ENCODE measurements at places on chromosomes 7 and 10.
A peak's percentile ranks its signal among the peaks of the same experiment; 100 is the strongest.

- DNase-seq, result no peak
These were observed 117.8 kb downstream of the DYNC2I1 start for GRCh38 chr7:158973941-158974785.

DNA sequence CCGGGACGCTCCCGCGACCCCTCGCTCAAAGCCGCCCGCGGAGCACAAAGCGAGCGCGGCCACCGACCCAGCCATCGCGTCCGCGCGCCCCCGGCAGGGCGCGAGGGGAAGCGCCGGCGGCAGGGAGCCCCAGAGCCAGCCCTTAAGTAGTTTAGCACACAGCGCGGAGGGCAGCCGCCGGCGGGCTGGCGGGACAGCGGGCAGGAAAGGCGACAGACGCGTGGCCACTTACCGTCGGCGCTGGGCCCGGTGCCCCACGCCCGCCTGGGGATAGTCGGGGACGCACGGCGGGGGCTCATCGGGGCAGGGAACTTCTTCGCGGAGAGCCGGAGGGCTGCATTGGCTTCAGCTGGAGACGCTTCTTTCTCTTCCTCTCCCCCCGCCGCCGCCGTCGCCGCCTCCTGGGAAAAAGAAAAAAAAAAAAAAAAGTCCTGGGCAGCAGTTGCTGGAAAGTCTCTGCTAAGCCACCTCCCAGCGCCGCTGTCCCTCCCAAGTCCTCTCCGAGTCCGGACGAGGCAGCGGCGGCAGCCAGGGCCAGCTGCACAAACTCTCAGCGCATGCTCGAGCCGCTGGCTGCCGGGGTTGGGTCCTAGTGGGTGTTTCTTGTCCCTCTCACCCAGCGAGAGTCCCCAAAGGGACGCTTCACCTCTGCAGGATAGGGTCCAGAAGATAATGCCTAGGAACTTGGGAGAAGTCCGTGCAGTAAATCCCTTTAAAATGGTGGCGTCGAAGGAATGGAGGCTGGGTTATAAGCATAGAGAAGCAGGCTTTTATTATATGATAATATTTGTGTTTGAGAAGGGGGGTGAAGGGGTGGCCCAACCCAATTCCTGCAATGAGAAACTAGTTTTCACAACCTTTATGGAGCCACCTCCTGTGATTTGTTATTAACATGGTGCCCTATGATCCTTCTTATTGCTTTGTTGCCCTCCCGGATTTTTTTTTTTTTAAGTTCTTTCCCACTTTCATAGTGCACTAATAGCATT, at the start of gene TSPAN12:
TSS of gene TSPAN12 (minus strand) at position 557 of the 986 bp plus-strand sequence. CDS start 1,381 bp downstream, outside the sequence.
- DNase-seq, result peak; percentile 41

DNA sequence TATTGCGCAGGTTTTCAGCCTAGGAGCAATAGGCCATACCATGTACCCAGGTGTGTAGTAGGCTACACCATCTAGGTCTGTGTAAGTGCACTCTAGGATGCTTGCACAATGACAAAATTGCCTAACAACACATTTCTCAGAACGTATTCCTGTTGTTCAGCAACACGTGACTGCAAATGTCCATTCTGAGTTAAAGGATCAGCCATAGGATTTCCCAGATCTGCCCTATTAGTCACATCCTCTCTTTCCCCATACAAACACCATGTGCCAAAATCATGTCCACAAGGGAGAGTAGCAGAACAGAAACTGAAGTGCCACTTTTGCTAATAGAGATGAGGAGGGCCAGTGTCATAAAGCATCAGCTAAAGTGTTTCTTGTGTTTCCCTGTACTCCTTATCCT, 42.6 kb upstream of the AMPH start:
- no peak for DNase-seq

DNA sequence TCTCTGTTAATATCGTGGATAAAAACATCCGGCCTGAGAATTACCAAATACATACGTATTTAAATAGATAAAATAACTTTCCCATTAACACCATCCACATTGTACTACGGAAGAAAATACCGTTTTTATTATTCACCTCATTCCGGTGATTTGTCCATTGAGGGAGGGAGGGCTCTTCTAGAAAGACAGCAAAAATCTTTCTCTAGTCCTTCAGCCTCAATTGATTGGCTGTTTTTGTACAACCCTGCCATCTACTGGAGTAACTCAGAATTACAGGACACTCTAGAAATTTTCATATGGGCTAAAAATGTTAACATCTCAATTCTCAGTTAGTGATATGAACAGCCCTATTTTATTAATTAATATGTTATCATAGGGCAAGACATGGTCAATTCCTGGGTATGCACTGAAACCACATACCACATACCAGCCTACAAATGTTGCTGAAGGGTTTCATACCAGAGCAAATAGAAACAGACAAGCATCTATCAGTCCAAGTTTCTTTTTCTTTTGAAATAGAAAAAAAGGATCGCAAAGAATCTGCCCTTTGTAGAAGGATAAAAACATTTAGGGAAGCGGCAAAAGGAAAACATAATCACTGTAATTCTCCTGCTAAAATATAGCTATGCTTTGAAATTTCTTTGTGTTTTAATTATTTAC, 55.8 kb upstream of the CDCA7L start:
- no peak for DNase-seq

GRCh38 chr7:78125884-78126283, 327.3 kb downstream of the PHTF2 start:
- DNase-seq, result no peak

DNA sequence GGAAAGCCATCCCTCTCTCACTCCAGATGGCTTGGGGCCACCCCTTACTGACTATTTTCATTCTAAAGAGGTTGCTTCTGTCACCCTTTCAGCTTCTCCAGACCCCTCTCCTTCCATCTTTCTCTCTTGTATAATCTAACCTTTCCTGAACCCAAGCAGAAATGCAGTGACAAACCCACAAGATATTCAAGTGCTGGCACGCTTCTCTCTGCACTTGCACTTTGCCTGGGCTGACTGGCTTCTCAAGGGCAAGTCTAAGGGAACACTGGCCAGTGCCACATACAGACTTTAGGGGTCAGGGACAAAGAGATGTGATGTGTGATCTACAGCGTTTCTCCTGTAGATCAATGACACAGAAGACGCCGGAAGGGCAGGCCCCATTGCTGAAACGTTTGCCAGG, 150.4 kb upstream of the LANCL2 start:
- no peak for DNase-seq

DNA sequence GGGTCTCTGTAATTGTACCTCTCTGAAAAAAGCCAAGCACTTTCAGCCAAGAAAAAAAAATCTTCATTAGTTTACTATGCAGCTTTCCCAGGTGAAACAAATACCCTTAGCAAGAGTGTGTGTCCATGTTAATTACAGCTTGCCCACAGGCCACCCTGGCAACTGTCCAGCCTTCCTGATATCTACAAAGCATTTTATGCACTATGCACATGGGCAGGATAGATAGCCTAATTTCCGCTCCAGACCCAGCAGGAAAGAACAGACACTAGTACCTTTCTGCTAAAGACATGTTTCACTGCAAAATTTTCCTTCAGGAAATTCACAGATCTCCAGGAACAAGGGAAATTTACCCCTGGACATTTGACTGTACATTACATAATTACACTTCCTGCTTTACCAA, 24.4 kb downstream of the CACNA2D1 start:
- no peak for DNase-seq

DNA sequence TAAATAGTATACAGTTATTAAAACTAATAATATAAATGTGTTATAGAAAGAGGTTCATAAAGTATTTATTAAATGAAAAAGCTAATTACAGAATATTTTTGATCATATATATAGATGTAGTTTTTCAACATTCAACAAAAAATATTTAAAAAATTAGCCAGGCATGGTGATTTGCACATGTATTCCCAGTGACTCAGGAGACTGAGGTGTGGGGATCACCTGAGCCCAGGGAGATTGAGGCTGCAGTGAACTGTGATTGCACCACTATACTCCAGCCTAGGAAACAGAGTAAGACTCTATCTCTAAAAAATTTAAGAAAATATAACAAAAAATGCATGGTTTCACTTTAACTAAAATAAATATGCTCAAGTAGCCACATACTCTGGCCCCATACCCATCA, 118.0 kb upstream of the SEMA3C start:
- DNase-seq, result no peak

GRCh38 chr7:6563936-6564770, 12.9 kb upstream of the GRID2IP start:
- DNase-seq, result no peak

DNA sequence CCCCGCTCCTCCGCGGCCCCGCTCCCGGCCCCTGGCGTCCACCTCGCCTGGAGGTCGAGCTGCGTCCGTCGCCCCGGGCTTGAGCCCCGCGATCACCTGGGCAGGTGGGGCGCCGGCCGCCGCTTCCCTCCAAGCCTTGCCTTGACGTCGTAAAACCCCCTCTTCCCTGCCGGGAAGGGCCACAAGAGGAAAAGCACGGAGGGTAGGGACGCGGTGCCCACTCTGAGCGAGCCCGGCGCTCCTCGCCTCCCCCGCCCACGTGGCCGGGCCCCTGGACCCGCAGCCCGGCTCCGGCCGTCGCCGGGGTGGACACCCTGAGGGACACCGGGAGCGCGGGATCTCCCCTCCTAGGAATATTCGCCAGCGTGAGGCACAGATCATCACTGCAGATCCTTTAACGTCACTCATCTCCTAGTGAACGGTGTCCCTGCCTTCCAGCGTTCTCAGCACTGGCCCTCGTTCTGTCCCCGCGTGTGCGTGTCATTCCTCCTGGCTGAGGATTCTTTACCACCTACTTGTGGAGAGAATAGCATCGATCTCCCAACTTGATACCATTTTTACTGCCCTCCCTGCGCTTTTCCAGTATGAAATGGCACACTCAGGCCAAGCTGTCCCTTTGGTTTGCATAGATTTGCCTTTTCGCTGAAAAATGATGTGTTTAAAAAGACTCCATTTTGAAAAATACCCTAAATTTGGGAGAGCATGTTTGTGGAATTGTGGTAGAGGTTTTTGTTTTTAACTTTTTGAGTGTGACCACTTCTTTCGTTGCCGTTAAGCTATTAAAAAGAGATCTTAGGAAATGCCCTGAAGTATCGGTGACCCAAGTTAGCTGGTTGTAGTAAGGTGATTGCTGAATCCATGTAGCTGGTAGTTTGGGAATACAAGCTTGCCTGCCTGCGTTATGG, 649 bp downstream of the ACTR3B start:
- peak; percentile 31 for DNase-seq

- DNase-seq, result no peak
These were observed 24.0 kb upstream of the ACTR3B start for GRCh38 chr7:152735443-152736004.

GRCh38 chr10:95430231-95430951, 130.8 kb downstream of the SORBS1 start:
- DNase-seq, result peak; percentile 54

- DNase-seq, result peak; percentile 92
These were observed 126.5 kb downstream of the SLIT1 start for GRCh38 chr10:97059006-97059871.

- peak; percentile 76 for DNase-seq
These were observed 310.1 kb downstream of the PTPRN2 start for GRCh38 chr7:158277219-158278141.

All from posterior cingulate gyrus (tissue), 11 donors.